ENCODE measurements at places on chromosomes 2 and 18.

- no peak for DNase-seq
These were observed 10.1 kb upstream of the SULT1C2 start for GRCh38 chr2:108278631-108279030.

- no peak for DNase-seq
These were observed 47.5 kb downstream of the ARID5A start for GRCh38 chr2:96584017-96584416.

DNA sequence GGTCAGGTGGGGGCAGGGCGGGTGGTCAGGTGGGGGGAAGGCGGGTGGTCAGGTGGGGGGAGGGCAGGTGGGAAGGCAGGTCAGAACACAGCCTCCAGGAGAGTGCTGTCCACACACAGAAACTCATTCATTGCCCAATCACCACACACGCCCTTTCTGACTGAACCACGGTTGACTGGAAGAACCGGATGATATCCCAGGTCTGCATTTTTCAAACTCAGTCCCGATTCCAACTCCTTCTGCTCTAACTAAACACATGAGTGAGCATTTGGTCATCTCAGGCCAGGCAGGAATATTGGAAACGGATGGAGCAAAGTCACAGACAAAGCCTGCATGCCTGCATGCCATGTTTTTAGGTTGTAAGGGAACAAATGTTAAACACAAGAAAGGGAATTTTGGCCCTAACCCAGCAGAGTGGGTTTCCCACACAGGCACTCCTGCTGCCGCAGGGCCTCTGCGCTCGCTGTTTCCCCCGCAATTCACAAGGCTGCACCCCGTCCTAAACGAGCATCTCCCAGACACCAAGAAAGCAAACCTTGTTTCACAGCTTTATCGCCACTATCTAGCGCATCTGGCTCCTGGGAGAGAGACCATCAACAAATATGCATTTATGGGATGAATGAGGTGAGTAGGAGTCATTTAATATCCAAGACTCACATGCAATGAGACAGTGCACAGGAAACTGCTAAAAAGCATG, 100.1 kb downstream of the ZNF516 start:
- no peak for DNase-seq

DNA sequence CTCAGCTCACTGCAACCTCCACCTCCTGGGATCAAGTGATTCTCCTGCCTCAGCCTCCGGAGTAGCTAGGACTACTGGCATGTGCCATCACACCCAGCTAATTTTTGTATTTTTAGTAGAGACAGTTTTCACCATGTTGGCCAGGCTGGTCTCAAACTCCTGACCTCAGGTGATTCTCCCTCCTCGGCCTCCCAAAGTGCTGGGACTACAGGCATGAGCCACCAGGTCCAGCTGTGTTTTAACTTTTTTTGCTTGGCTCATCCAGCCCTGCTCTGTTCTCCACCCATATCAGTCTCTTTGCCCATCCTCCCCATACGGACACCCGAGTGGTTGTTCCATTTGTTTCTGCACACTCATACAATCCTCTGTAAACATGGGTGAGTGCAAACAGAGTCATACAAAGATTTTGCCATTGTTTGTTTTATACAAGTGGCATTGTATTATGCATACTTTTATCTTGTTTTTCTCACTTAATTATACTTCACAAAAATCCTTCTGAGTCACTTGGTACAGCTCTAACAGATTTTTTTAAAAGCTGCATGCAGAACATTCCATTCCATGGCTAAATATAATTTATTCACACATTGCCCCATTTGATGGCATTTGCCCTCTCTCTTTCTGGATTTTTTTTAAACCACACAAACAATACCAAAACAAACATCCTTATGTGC, 5.3 kb downstream of the APOB start:
- DNase-seq, result no peak

DNA sequence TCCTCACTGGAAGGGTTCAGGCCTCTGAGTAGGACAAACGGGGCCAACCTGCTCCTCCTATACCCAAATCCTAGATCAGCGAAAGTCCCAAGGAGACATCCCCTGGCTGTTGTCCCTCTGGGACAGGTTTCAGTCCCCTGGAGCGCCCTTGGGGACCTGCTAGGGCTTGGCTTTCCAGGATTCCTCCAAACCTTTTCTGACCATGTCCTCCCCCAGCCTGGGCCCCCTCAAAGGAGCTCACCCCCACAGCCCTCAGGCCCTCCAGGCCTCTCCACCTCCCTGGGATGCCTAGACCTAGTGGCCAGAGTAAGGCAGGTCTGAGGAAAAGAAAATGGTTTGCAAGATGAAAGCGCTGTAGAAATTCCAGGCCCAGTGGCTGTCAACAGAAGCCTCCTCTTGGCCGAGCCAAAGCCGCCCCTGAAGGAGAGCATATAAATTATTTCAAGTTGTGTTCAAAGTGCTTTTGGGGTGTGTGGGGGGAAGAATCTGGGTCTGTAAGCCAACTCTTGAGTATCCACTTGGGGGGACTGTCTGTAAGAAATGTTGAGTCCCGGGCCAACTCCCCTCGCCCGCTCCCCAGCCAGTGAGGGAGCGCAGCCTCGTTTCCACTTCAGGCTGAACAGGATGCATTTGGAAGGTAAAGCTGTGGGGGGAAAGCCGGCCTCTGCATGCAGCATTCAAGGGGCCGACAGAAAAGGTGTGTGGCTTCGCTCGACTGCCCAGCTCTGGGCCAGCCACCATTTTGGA, 158.6 kb downstream of the DYSF start:
- DNase-seq, result no peak

DNA sequence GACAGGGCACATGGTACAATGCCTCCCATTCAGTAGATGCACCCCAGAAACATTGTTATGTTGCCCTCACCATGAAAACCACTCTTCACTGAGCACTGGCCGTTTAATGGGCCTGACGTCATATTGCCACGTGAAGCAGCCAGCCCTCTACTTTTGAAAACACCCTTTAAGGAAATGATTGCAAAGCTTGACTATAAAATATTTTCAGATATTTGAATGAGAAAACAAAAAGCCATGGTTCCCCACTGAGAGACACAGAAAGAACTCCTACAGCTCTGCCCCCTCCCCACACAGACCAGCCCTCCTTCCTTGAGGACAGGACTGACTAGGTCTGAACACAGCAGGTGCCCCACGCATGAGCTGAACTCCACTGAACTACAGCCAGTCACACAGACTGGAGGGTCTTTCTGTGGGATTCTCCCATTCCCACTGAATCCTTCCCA, 349.1 kb downstream of the ANAPC1 start:
- DNase-seq, result no peak

DNA sequence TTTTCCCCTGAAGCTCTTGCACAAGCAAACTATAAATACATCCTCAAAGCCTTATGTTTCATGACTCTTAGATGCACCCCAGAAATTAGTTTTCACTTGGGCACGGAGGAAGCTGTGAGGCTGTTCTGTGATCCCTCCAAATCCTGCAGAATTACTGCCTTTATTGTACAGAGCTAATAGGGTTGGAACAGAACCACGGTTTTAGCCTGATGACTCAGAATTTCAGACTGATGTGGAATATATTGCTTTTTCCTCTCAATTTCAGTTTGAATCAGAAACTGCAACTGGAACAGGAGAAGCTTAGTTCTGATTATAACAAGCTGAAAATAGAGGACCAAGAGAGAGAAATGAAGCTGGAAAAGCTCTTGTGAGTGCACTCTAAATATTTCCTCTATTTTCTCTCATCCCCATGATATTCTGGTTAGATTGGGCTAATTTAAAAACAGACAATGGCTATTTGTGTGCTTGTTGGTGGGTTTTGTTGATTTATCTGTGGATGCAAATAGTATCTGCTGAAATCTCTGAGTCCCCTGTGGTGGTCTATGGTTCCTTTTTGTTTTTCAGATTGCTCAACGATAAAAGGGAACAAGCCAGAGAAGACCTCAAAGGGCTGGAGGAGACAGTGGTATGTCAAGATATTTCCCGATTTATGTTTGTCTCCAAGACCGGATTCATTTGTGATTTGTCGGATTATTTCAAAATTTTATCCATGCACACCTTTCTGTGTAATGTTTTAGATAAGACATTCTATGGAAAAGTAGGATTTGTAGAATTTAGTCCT, 38.2 kb upstream of the LYPD6B start:
- no peak for DNase-seq

- no peak for DNase-seq
These were observed 421.6 kb upstream of the ID2 start for GRCh38 chr2:8260213-8260612.

DNA sequence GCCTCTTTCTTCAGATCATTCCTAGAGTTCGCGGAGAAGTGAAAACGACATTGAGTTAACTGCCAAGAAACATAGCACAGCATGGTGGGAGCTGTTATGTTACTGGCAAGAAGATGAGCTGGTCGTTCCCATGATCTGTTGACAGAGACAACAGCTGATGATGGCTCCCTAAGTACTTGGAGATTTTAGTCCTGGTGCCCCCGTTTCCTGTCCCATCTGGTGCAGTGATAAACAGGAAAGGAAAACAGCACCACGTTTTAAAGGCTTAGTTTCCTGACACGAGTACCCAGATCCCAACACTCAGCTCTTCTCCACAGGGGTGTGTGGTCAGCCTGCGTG, 56.4 kb upstream of the KCNG2 start:
- no peak for DNase-seq

DNA sequence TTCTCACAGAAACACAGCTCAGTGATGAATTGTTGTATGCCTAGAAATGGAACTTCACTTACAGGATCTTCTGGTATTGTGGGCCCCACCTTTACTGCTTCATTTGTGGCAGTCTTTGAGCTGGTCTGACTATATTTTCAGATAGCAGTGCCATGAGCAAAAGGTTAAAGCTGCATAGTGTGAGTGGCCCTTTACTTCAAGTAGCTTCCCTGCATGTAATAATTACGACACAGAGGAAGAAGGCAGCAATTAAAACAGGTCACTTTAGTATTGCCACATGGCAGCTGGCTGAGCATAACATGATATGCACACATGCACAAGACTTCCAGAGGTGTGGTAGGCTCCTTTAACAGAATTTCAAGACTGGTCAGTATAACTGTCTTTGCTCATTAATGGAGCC, 426.3 kb upstream of the ZEB2 start:
- DNase-seq, result no peak

DNA sequence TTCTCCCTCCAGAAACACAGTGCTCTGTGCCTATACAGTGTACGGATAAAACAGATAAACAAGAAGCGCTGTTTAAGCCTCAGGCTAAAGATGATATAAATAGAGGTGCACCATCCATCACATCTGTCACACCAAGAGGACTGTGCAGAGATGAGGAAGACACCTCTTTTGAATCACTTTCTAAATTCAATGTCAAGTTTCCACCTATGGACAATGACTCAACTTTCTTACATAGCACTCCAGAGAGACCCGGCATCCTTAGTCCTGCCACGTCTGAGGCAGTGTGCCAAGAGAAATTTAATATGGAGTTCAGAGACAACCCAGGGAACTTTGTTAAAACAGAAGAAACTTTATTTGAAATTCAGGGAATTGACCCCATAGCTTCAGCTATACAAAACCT, 70.7 kb downstream of the TANK start:
- no peak for DNase-seq

DNA sequence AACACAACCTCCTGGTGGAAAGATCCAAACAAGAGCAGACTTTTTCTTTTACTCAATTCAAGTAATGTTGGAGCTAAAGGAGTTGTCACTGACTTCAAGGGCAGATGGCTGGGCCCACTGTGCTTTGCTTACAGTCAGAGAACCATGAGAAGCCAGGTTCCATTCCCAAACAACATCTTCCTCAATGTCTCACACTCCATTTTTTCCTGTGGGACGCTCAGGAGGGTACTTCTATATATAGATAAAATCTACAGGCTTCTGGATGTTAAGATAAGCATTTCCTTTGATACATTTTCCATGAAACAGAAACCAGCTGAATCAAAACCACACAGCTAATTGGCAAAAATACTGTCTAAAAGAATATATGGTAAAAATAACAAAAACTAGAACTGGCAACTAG, 14.4 kb downstream of the IWS1 start:
- no peak for DNase-seq

DNA sequence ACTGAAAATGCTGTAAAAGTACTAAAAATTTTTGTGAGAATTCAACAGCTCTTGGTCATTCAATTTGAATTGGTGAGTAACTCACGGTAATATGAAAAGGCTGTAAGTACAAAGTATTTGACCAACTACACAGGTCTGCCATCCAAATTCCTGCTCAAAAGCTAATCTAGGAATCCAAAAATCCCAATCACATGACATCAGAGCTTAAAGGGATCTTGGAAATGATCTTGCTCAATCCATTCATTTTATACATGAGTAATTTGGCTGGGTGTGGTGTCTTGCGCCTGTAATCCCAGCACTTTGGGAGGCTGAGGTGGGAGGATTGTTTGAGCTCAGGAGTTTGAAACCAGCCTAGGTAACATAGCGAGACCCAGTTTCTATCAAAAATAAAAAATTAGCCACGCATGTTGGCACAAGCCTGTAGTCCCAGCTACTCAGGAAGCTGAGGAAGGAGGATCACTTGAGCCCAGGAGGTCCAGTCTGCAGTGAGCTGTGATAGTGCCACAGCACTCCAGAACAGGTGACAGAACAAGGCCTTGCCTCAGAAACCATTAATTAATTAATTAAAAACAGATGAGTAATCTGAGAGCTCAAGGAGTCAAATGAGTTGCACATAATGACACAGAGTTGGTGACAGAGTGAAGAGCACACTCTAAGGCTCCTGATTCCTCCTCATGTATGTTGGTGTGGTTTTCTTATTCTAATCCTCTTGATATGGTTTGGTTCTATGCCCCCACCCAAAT, 19.8 kb downstream of the SPIRE1 start:
- no peak for DNase-seq

- no peak for DNase-seq
These were observed 151.6 kb upstream of the MSH6 start for GRCh38 chr2:47631306-47631705.

- no peak for DNase-seq
These were observed 25.1 kb downstream of the PPIG start for GRCh38 chr2:169609264-169609663.

DNA sequence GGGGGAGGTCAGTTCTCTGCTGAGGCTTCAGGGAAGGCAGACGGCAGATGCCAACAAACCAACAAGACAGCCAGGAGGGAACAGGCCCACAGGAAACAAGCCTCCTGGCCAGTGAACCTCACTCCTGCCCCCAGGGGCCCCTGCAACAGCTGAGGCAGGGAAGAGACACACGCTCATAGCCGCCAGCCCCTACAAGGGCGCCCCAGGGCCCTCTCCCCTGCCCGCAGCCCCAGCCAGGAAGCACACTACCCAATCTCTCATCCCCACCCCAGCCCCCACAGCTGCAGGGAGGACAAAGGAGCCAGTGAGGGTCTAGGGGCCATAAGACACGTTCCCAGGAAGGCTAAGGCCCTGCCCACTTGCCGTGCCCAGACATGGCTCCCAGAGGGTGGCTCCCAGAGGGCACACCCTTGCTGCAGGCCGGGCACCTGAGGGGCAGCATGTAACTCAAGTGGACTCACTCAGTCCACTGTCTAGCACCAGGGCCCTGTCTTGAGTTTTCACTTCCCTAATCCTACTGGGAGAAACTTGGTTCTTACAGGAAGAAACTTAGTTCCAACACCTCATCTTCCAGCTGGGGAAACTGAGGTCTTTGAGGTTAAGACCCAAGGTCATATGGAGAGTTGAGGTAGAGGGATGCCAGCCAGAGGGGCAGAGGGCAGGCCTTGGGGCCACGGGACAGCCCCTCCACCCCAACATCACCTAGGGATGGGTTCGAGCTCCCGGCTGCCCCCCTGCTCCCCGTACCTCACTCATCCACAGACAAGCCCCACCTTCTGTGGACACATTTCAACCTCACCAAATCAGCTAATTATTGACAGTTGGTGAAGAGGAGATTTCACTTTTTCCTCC, 37.3 kb downstream of the EMX1 start:
- DNase-seq, result no peak

GRCh38 chr2:48510329-48510728, 19.6 kb upstream of the STON1 start:
- no peak for DNase-seq

GRCh38 chr2:179612591-179613298, 248.7 kb downstream of the ZNF385B start:
- DNase-seq, result no peak
